ENCODE measurements at places on chromosomes 2 and 18.

GRCh38 chr18:45562567-45563479 lies 52.5 kb upstream of the SLC14A2 start:
- DNase-seq = no peak

- DNase-seq = no peak
These were observed 12.4 kb downstream of the DYM start for GRCh38 chr18:49447810-49448745.

DNA sequence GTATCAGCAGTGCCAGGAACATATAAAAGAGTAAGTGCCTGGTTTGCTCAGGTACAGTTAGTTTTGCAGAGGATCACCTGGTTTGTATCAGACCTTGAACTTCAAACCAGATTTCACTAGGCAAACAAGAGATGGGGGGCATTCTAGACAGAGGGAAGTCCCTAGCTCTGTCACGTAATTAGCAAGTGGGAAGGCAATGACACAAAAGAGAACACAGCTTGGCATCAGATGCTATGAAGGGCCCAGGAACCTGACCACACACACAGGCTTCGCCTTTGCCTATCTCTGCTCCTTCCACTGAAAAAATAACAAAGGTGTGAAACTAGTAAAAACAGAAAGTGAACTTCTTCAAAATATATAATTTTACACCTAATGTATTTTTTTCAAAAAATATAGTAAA lies 62.6 kb downstream of the CERKL start:
- DNase-seq = no peak

DNA sequence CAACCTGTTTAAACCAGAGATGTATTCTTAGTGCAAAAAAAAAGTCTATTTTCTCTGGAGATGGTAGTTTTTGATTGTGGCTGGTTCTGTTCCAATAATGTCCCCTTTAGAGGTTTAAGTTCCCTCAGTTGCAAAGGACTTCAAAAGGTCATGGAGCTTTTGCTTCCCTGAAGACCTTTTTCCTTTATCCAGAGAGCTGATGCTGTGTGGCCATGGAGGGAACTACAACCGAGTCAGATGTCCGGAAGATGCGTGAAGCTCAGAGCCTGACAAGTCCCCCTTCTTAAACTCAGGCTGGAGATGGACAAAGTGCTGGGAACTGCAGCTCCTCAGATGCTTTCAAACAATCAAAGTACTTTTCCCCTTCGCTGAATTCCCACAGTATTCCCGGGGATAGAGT lies 176.1 kb downstream of the TMEM18 start:
- no peak for DNase-seq

GRCh38 chr2:20670315-20671035 lies 3.5 kb downstream of the GDF7 start:
- DNase-seq = no peak

DNA sequence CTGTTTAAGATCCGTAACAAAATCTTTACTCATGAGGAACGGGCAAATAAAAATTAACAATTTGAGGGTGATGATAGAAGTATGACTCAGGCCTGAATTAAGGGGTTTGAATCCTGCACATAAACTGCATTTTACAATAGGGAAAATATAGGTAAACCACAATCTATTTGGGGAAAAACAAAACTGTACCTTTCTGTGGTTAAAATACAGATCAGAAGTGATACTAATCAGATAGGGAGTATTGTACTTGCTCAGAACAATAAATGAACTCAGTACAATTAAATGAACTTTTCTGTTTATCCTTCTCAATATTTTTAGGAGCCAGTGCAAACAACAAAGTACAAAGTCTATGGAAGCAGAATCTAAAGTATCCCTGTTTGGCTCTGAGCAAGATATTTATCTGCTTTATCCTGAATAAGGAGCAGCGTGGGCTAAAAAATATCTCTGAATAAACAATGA lies 287.3 kb downstream of the ZNF385B start:
- no peak for DNase-seq

GRCh38 chr18:79645291-79645983 lies 34.2 kb upstream of the CTDP1 start:
- no peak for DNase-seq

GRCh38 chr2:207274530-207275189 lies 108.9 kb upstream of the KLF7 start:
- no peak for DNase-seq

DNA sequence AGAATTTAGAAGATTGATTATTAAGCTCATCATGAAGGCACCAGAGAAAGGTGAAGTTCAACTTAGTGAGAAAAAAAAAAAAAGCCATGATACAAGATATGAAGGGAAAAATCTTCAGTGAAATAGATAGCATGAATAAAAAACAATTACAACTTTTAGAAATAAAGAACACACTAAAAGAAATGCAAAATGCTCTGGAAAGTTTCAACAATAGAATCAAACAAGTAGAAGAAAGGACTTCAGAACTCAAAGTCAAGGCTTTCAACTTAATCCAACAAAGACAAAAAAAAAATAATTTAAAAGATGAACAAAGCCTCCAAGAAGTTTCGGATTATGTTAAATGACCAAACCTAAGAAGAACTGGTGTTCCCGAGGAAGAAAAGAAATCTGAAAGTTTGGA lies 105.5 kb downstream of the GRB14 start:
- DNase-seq = no peak

DNA sequence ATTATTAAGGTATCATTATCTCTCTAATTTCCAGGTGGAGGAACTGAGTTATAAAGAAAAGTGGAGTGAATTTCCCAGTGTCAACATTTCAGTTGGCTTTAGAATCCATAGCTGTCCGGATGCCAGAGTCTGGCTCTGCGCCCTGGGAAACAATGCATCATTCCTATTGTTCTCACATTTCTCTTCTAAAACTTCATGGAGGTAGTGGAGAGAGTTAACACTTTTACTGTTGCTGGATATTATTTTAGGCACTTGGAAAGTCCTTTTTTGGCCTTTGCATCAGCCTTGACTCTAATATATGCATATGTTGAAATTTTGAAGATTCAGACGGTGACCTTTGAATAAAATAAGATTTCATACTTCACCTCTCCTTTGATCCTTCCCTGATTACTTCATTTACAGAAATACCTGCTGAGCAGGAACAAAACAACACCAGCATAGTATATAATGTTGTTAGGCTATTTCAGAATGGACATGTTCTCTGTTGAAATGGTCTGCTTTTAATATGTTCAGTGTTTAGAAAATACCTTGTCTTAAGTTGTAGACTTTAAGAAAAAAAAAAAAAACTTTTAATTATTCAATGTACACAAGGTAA lies 148.8 kb downstream of the EPHA4 start:
- DNase-seq = no peak

DNA sequence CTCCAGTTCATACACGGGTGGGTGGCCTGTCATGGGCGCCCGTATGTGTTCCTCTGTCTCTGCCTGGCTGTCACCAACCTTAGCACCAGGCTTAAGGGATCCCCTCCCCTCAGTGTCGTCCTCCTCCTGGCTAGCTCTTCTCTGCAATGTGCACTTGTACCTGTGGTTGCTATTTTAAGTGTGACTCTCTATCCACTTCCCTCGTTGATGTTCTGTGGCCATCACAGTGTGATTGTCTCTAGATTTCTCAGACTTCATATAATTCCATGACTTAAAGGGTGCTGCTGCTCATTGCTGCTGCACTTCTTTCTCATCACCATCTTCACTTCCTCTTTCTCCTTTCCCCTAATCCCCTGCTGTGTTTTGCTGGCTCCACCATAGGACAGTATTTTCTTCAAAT lies 143.4 kb downstream of the EML6 start:
- no peak for DNase-seq

DNA sequence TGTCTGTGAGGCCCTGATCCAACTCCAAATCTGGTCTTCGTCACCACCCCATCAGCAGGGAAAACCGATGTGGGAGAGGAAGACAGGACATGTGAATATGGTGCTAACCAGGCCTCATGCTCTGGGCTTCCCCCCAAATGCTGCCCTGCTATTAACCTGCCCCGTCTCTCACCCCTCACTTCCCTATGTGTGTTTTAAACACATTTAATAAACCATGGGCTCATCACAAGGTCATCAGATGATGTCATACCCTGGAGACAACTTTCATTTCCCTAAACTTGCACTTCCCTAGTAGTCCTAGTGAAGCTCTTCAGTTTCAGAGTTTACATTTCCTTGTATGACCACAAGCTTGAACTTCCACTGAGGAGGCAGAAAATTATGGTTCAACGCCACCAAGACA lies 49.9 kb downstream of the CD8B2 start:
- no peak for DNase-seq

- DNase-seq = no peak
These were observed 1262.2 kb upstream of the PIK3C3 start for GRCh38 chr18:40692871-40693270.

DNA sequence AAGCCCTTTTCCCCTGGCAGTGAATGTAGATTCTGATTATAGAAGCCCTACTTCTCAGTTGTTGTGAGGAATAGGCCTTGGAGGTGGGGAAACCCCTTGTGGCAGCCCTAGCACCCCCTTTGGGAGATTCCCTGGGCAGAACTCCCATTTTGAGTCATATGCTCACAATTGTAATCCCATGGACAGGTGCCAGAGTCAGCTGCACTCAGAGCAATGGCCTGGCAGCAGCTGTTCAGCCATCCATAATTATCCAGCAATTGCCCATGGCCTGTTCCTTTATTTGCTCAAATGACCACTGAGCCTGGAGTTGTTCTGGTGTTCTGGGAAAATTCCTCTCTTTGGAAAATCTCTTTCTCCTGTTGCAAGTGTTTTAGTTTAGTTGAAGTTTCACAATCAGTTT lies 71.7 kb downstream of the PTRHD1 start:
- peak; percentile 32 for DNase-seq

DNA sequence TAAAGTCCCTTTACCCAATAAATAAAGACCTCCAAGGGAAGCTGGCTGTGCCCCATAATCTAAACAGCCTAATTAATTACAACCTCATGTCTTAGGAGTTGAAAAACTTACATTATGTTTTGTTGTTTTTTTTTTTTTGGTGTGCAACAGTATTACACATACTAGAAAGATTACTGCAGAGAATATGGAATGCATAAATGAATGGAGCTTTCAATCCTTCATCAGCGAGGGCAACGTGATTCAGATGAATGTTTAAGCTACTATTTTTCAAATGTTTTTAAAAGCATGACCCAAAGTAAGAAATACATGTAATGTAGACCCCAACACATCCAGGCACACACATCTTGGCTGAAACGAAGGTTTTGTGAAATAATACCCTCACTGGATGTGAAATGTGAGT lies 167.1 kb upstream of the FN1 start:
- DNase-seq = no peak

GRCh38 chr2:171598713-171599319 lies 76.5 kb downstream of the CYBRD1 start:
- DNase-seq = peak; percentile 7

GRCh38 chr2:196409376-196409775 lies 230.1 kb upstream of the CCDC150 start:
- DNase-seq = no peak

DNA sequence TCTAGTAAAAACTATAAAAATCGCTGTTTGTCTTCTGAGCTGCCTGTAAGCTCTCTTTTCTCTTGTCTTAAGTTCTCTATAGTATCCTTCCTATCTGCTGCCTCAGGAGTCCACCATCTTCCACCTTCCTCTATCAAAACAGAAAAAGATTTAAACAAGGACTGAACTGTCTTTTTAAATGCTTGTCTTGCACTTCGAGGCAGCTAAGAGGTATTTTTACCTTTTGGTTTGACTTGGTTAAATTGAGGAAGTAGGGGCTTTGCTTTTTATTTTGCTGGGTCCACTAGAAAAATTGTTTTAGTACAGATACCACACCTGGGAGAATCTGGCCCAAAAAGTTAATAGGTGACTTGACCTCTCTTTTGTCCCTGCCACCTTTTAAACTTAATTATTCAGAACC lies 12.2 kb downstream of the SESTD1 start:
- no peak for DNase-seq

DNA sequence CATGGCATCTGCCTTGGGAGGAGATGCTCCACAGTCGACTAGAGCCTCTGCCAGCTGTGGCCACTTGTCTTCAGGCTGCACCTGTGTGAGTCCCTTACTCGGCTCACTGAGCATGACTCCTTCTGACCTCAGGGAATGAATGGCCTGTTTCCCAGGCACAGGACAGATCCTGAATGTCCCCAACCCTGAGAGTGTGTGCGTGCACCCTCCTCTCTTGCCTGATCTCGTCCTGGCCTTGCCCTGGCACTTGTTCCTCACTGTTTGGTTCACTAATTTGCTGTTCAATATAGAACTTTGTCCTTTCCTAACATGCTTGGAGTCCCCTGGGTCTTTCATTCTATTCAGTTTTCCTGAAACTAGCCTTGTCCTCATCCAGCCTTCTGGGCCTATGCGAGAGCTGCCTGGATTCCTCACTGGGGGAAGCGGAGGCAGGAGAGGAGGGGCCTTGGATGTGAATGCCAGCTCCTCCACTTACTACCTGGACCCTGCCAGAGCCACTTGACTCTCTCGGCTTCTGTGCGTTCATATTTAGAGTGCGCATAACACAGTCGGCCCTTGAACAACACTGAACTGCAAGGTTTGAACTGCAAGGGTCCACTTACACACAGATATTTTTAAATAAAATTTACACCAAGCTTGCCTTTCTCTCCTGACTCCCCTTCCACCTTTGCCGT lies 184.8 kb downstream of the ACKR3 start:
- no peak for DNase-seq

DNA sequence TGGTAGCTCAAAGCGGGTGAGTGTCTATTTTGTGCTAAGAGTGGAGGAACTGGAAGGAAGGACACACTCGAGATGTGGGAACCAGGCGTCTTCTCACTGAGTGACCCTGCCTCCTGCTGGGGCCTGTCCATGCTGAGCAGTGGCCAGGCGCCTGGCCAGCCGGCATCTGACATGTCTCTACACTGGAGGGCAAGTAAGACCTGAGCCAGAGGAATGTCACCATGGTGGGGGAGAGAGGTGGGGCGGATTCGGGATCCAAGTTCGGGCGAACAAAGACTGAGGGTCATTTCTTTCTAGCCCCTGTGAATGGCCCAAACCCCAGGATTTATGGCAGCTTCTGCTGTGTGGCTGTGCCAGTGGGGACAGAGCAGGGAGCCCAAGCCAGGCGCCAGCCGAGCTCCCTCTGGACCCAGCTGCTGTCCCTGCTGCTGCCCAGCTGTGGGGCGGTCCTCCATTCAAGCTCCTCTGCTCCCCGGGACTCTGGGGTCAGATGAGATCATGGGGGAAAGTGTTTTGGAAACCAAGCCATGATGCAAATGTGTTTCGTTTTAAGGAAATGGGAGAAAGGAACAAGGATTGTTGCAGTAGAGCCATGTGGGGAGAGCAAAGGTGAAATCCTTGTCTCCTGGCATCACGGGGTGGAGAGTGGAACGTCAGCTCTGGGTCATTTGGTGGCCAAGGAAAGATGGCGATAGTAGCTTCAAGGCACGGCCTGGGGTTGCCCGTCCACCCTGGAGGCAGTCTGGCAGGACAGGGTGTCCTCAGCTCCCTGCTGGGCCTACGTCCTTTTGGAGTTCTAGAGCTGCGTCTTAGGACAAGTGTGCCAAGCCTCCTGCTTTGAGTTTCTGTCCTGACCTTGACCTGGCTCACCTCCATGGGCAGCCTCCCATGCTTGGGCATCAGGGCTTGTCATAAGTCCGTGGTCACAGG lies 8.1 kb downstream of the ACKR3 start:
- no peak for DNase-seq

GRCh38 chr2:227759411-227760118 lies 13.9 kb downstream of the SCYGR8 start:
- DNase-seq = no peak
